ENCODE measurements at places on chromosomes 12 and 14.

GRCh38 chr12:105033851-105034250, 47.7 kb downstream of the NOPCHAP1 start:
- no peak for DNase-seq

DNA sequence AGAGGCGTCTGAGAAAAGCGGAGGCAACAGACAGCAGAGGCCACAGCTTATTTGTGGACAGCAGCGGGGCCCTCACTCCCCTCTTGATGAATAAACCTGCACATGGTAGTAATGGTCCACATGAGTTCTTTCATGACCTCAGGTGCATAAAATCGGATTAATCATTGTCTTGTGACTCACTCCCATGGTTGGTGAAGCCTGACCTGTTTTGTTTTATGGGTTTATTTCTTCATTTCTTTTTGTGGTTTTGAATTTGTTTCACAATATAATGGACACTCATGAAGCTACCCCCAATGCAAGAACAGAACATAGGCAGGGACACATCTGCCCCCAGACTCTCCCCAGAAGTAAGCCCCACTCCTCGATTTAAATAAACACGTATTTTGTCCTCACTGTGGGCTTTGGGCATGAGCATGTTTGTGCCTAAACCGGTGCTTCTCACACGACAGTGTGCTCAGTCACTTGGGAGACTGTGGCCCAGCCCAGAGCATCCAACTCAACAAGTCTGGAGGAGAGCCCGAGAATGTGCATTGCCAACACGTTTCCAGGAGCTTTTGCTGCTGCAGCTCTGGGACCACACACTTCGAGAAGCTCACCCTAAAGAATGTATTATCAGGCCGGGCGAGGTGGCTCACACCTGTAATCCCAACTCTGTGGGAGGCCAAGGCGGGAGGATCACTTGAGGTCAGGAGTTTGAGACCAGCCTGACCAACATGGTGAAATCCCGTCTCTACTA, 116.1 kb downstream of the SCARB1 start:
- no peak for DNase-seq

DNA sequence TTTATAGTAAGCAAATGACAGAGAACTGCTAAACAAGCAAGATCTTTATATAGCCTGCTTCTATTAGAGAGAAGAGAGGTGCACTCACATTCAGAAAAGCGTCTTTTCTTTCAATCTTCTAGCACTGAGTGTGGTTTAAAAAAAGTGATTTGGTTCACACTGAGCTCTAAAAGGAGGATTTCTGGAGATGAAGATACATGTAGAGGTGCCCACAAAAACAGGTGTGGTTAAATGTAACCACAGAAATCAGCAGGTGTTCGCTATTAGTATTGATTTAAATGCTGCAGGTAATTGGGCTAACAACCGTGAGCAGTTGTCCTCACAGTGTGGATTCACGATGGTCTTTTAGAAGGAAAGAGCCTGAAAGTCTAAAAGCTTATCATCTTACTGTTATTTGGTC, 10.7 kb downstream of the PKP2 start:
- no peak for DNase-seq

DNA sequence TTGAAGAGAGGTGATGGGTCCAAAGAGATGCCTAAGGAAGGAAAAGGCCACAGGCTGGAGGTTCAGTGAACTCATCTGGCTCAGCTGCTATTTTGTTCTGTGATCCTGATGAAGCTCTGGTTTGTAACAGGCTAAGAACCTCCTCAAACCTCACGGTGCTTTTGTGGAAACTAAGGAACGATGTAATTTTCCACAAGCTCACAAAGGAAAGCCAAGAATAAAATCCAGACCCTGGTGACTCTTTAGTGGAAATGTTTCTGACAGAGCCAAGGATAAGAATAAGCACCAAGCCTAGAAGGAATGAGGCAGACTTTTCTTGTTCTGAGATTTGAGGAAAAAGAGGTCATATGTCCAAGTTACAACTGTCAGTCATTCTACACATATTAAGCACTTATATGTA, 93.6 kb downstream of the SLC24A4 start:
- no peak for DNase-seq

GRCh38 chr14:105165134-105165704, 3.4 kb downstream of the JAG2 start:
- DNase-seq, result no peak

- no peak for DNase-seq
Observed at GRCh38 chr12:6759741-6760140, 6.4 kb upstream of the PTMS start.

GRCh38 chr12:85283560-85283959, 3.5 kb downstream of the ALX1 start:
- DNase-seq, result no peak

DNA sequence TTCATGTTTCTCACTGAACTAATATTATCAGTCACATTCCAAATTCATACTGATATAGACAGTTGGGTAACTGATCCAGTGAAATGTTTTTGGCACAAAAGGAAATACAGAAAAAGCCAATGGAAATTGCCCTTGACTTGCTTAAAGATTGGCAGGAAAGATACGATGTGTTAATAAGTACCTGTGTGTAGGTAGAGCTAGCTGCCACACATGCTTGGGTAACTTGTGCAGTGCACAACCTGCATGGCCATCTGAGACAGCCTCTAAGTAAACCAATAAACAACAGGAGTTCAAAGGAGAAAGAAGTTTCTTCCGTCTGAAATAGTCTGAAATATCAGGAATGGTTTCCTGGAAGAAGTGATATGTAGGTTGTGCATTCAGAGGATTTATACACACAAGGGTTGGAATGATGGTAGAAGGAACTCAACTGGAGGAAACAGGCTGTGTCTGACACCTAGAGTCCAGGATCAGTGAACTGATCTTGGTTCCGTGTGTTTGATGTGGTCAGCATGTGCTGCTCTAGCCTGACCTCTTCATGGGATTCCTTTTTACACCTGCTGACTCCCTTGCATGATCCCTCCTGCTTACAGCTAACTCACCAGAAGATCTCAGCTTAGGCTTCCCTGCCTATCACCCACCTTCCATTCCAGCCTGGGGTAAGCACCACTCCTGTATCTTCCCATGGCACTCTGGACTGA, 81.4 kb upstream of the KRR1 start:
- no peak for DNase-seq

- DNase-seq, result no peak
Observed at GRCh38 chr14:85052646-85053045, 477.3 kb upstream of the FLRT2 start.

DNA sequence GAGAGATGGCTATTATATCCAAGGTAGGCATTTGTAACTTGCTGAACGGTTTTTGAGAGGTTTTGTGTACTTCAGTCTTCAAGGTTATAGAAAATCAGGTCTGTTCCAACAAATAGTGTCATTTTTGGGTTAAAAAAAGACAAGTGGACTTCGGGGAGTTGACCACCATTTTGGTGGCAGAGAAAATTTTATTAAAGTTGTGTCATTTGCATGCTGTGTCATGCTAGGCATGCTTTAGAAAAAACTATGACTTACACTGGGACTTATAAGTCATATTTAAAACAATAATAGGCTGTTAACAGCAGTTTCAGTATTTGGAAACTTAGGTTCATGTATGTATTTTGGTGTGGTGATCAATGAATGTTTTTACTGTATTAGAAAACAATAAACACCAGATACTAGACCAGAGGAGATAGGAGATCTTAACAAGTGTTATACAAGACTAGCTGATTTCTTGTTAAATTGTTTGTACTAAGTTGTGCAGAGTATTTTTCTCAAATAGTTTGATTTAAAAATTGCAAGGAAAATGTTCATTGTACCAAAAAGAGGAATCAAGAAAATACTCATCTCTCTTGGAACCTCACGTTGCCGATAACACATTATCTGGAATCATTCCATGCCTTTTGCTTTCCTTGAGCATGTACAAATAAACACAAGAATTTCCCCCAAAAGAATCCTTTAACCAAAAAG, 1.4 kb downstream of the RAN start:
- no peak for DNase-seq

GRCh38 chr12:57888409-57889157, 42.1 kb upstream of the CTDSP2 start:
- DNase-seq, result no peak

DNA sequence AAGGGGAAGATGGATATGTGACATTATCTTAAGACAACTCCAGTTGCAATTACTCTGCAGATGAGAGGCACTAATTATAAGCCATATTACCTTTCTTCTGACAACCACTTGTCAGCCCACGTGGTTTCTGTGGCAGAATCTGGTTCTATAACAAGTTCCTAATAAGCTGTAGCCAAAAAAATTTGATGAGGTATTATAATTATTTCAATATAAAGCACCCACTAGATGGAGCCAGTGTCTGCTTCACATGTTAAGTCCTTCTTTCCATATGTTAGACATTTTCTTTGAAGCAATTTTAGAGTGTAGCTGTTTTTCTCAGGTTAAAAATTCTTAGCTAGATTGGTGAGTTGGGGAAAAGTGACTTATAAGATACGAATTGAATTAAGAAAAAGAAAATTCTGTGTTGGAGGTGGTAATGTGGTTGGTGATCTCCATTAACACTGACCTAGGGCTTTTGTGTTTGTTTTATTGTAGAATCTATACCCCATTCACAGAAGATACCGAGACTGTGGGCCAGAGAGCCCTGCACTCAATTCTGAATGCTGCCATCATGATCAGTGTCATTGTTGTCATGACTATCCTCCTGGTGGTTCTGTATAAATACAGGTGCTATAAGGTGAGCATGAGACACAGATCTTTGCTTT, 36.9 kb downstream of the PSEN1 start:
- DNase-seq, result no peak

- no peak for DNase-seq
Observed at GRCh38 chr14:22854963-22855724, 16.4 kb upstream of the LRP10 start.

GRCh38 chr14:65310568-65310967, 102.0 kb upstream of the FUT8 start:
- no peak for DNase-seq

DNA sequence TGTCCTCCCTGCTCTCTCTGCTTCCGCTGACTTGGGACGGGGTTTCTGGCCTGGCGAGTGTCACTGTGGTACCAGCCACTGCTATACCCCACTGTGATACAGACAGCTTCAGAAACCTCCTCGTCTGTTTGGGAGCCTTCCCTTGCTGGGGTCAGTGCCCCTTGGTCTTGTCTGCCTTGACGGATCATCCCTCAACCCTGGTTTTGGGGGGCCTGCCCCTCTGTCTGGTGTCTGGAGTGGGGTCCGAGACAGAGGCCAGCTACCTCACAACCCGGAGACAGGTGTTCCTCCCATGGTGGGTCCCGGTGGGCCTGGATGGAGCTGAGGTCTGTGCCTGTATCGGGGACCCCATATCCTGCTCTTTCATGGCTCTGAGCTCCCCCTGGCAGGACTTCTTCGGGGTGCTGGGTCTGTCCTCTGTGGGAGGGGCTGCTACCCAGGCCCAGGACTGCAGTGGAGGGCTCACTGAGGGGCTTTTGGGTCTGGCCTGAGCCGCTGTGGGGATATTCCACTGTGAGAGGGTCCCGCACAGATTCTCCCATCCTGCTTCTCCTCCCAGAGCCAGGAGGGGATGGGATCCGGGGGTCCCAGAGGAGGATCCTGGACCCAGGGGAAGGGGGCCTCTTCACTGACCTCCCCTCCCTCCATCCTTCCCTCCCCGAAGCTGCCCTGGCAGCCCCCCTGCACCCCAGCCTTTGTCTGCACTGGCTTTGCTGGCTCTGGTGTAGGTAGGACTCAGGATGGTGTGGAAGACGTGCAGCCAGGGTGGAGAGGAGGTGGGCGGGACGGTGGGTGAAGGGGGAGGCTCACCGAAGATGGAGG, 365.5 kb downstream of the TMEM121 start:
- DNase-seq, result no peak

- DNase-seq, result no peak
Observed at GRCh38 chr14:74239848-74240793, 872 bp downstream of the VSX2 start.

GRCh38 chr12:7303230-7303629, 642 bp upstream of the ACSM4 start:
- DNase-seq, result no peak

DNA sequence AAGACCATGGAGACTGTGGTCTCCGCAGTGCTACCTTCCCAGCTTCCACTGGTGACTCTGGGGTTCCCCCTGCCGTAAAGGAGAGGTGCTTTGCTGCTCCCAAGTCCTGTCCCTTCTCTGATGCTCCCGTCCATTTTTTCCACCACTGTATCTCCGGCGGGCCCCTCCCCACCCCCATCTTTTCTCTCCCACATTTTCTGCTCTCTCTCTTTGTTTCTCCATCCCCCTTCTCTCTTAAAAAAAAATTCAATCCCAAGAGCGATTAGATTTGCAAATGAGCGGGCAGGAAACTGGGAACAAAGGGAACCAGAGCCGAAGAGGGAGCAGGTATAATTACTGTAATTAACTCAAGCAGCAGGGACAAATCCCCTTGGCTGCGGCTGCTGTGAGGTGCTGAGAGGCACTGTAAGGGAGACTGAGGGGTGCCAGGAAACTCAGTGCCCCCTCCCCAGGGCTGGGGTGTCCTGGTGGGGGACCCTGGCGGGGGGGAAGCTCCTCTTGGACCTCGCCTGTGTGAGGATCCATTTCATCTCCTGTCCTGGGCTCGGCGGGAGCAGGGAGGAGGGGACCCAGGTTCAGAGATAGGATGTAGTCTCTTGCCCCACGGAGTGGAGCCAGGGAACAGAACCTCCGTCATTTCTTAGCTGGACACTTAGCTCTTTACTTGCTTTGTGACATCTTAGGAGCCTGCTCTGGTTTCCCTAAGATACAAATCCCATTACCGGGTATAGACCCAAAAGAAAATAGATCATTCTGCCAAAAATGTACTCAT, 140.4 kb upstream of the NRXN3 start:
- DNase-seq, result peak; percentile 47

GRCh38 chr12:87704374-87704773, 324.8 kb downstream of the C12orf50 start:
- DNase-seq, result no peak

DNA sequence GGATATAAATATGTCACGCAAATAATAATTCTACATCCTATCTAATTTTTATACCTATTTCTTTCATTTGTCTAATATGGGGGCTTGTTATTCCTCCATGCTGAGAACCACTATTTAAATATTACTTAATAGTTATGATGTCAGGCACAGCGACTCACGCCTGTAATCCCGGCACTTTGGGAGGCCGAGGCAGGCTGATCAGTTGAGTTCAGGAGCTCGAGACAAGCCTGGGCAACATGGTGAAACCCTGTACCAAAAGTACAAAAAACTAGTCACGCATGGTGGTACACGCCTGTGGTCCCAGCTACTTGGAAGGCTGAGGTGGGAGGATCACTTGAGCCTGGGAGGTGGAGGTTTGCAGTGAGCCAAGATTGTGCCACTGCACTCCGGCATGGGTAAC, 45.2 kb downstream of the GXYLT1 start:
- DNase-seq, result no peak

Data from hypothalamus (tissue), 51 donors.